Naive thymus-derived CD4-positive, alpha-beta T cell (primary cell): ENCODE measurements at places on chromosomes 6 and 20. TPM values are rescaled to one million over a fixed set of nuclear protein-coding genes. Genes with fewer than 3 reads are reported as not detected.

- no peak overlapping the region for H3K4me3 ChIP-seq
- no peaks in the 10 kb centered on the region for H3K4me1 ChIP-seq
- H3K36me3 ChIP-seq, result no peaks in the 10 kb centered on the region
- H3K27me3 ChIP-seq, result no peaks in the 10 kb centered on the region
- H3K27ac ChIP-seq, result no peak overlapping the region
Observed at GRCh38 chr20:64203037-64203777, 39.0 kb downstream of the MYT1 start.

The GLP1R gene
- not detected for total RNA-seq

DNA sequence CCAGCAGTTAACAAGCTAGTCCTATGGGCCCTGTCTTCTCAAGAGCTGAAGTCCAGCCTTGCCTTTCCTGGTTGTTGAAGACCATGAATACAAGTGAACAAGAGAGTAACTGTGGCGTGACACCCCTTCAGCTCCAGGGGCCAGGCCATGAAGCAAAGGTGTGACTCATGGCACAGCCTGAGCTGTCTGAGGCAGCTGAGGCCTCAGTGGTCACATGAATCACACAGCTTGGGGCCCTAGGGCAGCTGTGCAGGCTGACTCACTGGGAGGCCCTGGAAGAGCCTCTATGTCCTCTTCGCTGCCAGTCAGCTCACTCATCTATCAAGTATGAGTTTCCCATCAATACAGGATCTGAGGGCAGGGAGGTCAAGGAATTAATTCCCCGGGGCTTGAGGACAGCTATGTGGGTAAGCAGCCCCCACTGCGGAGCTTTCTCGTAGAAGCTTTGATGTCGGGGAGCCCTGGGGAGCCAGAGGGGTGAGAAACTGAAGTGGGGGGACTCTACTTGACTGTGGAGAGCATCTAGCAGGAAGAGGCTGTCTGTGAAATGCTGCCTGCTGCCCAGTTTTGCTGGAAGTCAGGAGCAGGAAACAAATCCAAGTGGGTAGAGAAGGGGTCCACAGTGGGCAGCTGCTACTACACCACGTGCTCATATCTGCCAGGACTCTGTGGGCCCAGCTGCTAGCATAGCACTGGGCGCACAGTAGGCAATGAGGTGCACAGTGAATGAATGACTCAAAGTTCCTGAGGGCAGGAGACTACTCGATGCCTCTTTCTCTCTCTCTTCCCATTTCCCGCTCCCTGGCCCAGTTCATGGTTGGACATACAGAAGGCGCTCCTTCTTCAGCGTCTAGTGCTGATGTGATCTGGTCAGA lies 13.7 kb upstream of the FAM83C start:
- H3K27me3 ChIP-seq, result no peaks in the 10 kb centered on the region
- no peaks in the 10 kb centered on the region for H3K36me3 ChIP-seq
- H3K27ac ChIP-seq, result no peak overlapping the region
- no peak overlapping the region for H3K4me3 ChIP-seq

The EYS gene
- total RNA-seq, result not detected

DNA sequence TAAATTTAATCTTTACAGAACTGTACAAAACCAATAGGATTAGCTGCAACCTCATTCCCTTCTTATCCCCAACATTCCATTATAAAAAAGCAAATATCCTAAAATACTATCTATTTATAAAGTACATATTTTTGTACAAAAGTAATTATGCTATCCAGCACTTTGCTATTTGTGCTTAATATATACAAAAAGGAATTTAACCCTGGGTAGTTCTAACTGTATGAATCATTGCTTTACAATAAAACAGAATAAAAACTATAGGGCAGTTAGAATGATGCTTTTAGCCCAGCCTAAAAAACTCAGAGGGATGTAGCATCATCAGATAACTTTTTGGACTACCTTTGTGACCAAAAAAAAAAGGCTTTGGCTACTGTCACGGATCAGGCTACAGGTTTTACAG lies 49.9 kb upstream of the KLHL31 start:
- no peak for DNase-seq
- H3K4me3 ChIP-seq, result no peak overlapping the region
- H3K4me1 ChIP-seq, result no peaks in the 10 kb centered on the region
- H3K27ac ChIP-seq, result no peak overlapping the region
- H3K27me3 ChIP-seq, result no peaks in the 10 kb centered on the region
- no peaks in the 10 kb centered on the region for H3K36me3 ChIP-seq

DNA sequence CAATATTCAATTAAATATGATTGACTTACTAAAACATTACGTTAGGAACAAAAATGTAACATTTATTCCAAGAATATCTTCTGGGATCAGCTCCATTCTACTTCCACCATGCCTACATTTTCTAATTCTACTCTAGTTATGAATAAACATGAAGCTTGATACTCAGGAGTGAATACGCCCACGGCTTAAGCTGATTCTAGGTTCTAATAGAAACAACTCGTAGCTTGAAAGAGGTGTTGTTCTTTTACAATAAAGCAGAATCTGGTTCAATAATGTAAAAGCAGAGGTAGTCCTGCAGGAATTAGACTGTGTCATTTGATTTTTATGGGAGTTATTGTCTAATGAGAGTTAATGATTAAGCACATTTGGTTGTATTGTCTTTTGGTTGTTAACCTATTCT lies 107.3 kb upstream of the OLIG3 start:
- no peaks in the 10 kb centered on the region for H3K4me1 ChIP-seq
- no peak overlapping the region for H3K27ac ChIP-seq
- no peak overlapping the region for H3K4me3 ChIP-seq
- no peak for DNase-seq

DNA sequence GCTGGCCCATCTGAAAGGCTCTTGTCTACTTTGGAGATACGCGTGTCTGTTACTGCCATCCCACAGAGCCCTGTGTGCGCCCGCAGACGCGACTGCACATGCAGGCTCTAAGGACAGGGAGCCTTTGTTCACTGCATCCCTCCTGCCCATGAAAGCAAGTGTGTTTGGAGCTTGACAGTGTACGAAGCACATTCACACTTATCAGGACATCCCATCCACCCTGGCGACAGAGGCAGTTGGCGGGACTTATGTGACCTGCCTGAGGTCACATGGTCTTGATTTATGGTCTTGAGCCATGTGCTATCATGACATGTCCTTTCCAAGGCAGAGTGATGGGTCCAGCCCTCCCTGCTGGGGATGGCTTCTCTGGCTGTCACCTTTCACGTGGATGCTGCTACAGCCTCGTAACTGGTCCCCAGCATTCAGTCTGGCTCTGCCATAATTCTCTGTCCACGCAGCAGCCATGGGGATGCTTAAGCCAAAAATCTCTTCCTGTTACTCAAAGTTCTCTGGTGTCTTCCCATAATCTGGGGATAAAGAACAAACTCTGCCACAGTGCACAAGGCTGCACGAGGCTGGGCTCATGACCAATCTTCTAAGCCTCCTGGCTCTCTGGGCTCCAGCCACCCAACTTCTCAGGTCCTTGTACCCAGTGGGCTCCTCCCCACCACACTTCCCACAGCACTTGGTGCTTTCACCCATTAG lies 36.3 kb upstream of the FAM83D start:
- H3K27ac ChIP-seq, result no peak overlapping the region
- H3K4me1 ChIP-seq, result peaks cover 10% of the 10 kb centered on the region
- H3K4me3 ChIP-seq, result no peak overlapping the region
- no peak for DNase-seq
- no peaks in the 10 kb centered on the region for H3K27me3 ChIP-seq

GRCh38 chr20:38211200-38212097 lies 46.4 kb upstream of the TGM2 start:
- H3K4me1 ChIP-seq, result no peaks in the 10 kb centered on the region
- H3K27me3 ChIP-seq, result no peaks in the 10 kb centered on the region
- no peak for DNase-seq
- H3K4me3 ChIP-seq, result no peak overlapping the region
- no peaks in the 10 kb centered on the region for H3K36me3 ChIP-seq
- H3K27ac ChIP-seq, result no peak overlapping the region

The B3GAT2 gene
- not detected for total RNA-seq

DNA sequence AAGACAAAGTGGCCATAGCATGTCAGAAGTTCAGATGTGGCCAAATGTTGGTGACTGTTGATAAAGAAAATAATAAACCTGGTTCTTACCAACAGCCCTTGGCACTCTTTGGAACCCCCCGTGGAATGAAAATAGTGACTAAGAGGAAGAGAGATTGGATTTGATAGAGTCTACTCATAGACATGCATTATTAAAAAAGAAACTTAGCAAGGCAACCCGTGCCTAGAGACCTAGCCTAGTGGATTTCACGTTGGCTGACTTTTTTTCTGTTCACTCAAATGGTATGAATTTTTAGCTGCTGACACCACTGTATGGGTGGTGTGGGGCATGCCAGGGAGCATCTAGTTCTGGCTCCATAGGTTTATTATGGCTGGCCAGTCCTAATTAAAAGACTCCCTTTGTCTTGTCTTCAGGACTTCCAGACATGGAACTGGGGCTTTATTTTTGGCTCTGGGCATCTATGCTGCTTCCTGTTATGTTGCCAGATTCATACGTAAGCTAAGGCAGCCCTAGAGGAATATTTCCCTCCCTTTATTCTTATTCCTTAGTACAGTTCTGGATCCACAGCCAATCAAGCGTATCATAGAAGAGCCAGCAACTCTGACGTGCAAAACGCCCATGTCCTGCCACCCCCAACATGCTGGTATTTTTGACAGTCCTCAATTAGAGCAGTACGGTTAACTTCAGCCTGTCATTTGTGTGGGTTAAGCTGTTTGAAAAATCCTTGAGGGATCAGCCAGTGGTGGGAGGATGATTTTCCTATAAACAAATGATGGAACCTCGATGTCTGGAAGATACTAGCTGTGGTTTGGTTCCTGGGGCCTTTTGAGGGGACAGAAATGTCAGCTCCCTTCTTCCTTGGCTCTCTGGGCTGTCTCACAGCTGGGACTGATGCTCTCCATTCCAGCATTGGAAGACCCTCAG lies 127.5 kb downstream of the ISM1 start:
- no peaks in the 10 kb centered on the region for H3K4me1 ChIP-seq
- H3K27me3 ChIP-seq, result no peaks in the 10 kb centered on the region
- DNase-seq, result no peak
- no peak overlapping the region for H3K27ac ChIP-seq

The EFCAB8 gene
- 0.81 TPM for total RNA-seq

The ZBTB12 gene
- 2.5 and 2.8 TPM in 2 replicates for total RNA-seq

DNA sequence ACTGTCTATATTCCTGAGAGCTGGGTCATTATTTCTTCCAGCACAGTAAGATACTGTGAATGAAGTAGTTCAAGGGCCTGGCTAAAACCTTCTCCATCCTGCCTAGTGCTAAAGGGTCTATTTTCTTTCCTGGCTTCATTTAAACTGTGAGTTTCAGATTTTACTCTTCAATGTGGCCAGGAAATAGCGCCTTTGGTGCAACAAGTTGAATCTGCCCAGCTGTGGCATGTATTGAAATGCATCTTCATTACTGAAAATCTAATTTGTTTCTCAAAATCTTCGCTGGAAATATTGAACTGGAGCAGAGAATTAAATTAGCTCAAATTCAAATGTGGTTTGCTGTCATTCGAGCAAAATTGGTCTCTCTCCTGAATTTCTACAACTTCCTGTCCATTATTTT lies 114.6 kb upstream of the KCNG1 start:
- no peak overlapping the region for H3K4me3 ChIP-seq
- H3K36me3 ChIP-seq, result no peaks in the 10 kb centered on the region
- no peaks in the 10 kb centered on the region for H3K4me1 ChIP-seq
- no peak overlapping the region for H3K27ac ChIP-seq

- DNase-seq, result no peak
- no peaks in the 10 kb centered on the region for H3K27me3 ChIP-seq
- peak overlapping the region; percentile 27 for H3K27ac ChIP-seq
- no peak overlapping the region for H3K4me3 ChIP-seq
- no peaks in the 10 kb centered on the region for H3K36me3 ChIP-seq
Observed at GRCh38 chr6:34486106-34486740, 20.3 kb downstream of the PACSIN1 start.

GRCh38 chr6:143545165-143545564 lies 33.6 kb upstream of the FUCA2 start:
- H3K4me1 ChIP-seq, result peaks cover 46% of the 10 kb centered on the region
- peak overlapping the region; percentile 17 for H3K4me3 ChIP-seq
- peak overlapping the region; percentile 56 for H3K27ac ChIP-seq

DNA sequence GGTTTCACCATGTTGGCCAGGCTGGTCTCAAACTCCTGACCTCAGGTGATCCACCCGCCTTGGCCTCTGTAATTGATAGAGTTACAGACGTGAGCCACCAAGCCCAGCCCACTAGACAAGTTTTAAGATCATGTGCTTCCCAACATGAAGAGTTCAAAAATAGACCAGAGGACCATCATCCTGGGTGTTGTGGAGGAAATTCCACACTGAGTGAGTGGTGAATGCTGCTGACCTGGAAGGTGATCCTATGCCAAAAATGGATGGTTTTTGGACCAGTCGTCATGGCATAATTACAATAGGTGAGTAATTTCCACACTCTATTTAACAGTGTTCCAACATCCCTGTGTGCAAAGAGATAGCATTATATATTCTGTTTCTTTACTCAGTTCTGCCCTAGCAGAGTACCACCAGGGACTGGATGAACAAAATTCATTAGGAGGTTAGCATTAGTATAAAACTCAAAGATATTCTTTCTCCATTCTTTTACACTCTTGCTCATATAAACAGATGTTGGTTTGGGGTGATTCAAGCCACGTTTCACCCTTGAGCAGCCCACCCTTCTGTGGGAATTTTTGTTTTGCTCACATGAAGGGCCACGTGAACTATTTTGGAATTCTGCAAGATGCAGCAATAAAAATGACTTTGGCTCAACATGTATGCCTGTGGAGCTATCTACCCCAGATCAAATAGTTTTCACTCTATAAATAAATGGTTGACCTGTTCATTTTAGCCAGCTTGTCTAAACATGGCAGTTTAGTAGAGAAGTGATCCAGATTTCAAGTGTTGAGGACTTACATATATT lies 206.2 kb upstream of the TCF21 start:
- no peak overlapping the region for H3K4me3 ChIP-seq
- H3K27me3 ChIP-seq, result no peaks in the 10 kb centered on the region
- H3K4me1 ChIP-seq, result no peaks in the 10 kb centered on the region
- H3K27ac ChIP-seq, result no peak overlapping the region
